Right atrium auricular region (tissue), 2 donors: ENCODE measurements at places on chromosomes 11 and 22. TPM values are rescaled to one million over a fixed set of nuclear protein-coding genes. Genes with fewer than 3 reads are reported as not detected.

The SPON1 gene
- total RNA-seq = 27.0 TPM

The OR8D1 gene
- not detected for total RNA-seq

The TYR gene
- not detected for total RNA-seq

The GAS2 gene
- total RNA-seq = 9.7 TPM

The NUMA1 gene
- 130 TPM for total RNA-seq

The WT1 gene
- 8.1 TPM for total RNA-seq

The HMBS gene
- total RNA-seq = 4.9 TPM

The SHANK3 gene
- total RNA-seq = 12.3 TPM

The TM7SF2 gene
- total RNA-seq = 199 TPM

The CDC42BPG gene
- 1.0 TPM for total RNA-seq

The PC gene
- 9.3 TPM for total RNA-seq

The PKNOX2 gene
- 6.9 TPM for total RNA-seq

The FGF3 gene
- not detected for total RNA-seq

The ADM2 gene
- total RNA-seq = 0.08 TPM

The CD3G gene
- not detected for total RNA-seq

The CCDC188 gene
- total RNA-seq = 0.43 TPM

The TMA7B gene
- total RNA-seq = not detected

The BAIAP2L2 gene
- total RNA-seq = not detected

The SLC43A3 gene
- 61.3 TPM for total RNA-seq

The BDNF gene
- 0.20 TPM for total RNA-seq

The RANGAP1 gene
- 22.3 TPM for total RNA-seq

The SCYL1 gene
- total RNA-seq = 71.8 TPM

The GRAP2 gene
- total RNA-seq = 1.3 TPM

The HIPK3 gene
- 209 TPM for total RNA-seq
